Nephron progenitor cell (in vitro differentiated cells): ENCODE measurements at places on chromosomes 6 and 20.

DNA sequence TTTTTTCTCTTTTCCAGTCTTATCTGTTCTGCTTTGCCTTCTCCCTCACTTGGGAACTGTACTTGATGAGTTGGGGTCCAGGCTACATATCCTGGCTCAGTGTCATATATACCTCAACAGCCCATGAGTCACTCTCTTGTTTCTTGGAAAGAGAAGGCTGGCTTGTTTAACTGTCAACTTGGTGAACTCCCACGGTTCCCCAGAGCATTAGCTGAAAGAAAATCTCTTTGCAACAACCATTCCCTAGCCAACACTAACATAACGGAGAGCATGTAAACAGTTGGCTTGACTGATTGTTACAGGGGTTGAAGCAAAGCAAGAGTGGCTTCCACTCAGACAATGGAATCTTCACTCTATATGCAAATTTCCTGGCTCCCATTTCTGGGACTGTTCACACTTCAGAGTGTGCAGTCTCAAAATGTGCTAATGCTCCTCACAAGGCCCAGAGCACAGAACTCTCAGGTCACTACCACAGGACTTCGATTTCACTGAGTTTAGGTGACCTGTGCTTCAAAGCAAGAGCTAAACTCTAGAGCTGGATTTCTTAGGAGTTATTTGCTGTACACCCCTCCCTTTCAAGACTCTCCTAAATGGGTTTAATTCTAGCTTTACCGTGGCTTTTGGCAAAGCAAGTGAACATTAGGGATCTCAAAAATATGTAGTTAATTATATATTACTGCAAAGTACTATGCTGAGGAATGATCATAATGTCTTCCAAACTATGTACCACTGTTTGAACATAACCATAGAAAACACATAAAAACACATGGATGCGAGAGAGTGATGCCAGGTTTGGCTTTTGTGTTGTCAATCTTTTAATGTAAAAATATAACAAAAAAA is 609.8 kb downstream of the RFPL4B start:
- DNase-seq = peak; percentile 10

GRCh38 chr6:53630533-53631226 is 34.9 kb downstream of the KLHL31 start:
- no peak for DNase-seq

DNA sequence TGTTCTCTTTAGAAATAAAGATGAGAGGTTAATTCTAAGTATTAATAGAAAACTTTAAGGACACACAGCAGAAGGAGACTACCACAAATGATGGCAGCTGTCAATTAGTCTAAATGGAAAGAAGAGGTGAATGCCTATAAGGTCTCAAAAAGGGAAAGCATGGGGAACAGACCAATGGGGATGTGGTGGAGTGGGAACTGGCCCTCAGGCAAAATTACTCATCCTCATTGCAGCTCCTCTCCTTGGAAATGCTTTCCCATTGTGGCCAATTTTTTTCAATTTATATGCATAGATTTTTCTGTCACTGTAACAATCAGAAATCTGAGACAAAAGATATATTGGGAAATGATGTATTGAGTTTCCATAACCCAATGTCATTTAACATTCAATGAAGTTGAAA is 222.9 kb upstream of the DEFB112 start:
- no peak for DNase-seq

DNA sequence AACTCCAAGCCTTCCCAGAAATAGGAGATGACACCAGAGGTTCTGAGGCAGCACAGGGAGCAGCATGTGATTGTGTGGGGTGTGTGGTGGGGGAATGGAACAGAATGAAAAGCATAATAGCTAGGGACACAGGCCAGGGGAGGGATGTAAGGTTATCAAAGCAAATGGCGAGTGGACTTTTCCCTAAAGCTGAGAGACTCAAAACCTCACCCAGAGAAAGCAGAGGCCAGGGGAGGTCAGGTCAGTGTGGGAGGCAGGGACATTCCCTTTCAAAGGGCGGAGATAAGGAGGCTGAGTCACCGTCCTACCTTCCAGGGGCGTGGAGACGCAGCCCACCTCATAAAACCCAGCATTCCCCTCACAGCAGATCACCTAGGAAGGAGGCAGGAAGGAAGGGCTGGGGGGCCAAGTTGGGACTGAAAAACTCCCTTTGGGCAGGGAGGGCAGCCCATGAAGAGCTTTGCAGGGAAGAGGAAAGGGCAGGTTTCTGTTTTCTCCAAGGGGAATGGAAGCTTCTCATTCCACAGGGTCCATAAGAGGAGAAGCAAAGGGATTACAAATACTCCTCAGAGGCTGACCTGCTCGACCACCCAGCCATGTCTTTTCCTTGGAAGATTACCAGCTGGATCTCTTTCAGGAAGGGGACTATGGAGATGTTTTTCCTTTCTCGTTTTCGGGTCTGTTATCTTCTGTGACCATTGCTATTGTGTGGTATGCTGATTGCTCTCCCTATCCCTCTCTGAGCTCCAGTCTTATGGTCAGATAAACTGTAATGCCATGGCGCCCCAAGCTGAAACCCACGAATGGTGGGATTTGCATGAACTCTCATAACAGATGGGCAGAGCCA is 9.6 kb upstream of the LY6G5C start:
- no peak for DNase-seq

GRCh38 chr6:139982195-139982594 is 607.7 kb upstream of the CITED2 start:
- no peak for DNase-seq

GRCh38 chr6:45812922-45813321 is 202.7 kb downstream of the CLIC5 start:
- DNase-seq = no peak

DNA sequence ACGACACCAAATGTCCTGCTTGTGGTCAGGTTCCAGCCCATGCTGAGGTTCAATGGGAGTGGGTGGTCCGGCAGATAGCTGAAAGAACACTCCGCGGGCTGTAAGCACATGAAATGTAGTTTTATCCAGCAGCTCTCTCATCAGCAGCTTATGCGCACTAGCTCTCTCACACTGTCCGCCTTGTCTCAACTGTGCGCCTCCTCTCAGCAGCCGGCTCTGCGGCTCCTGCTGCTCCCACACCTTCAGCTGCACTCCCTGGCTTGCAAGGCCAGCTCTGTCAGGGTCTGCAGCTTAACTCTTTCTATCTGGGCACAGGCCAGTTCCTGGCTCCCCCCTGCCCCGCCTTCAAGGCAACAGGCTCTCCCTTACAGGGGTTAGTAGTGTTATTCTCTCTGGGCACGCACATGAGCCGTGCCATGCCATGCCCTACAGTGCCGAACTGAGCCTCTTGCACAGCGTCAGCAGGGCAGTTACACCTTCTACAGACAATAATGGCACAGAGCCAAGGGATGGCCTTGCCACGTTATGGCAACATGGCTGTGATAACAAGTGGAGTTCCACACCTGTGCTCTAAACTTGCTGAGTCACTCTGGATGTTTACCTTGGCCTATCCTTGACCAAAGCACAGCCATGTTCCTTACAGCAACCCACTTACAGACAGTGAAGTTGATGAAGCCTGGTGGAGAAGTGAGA is 84.0 kb upstream of the LRFN2 start:
- DNase-seq = no peak

GRCh38 chr6:169452117-169452868 is 198.6 kb upstream of the THBS2 start:
- no peak for DNase-seq

DNA sequence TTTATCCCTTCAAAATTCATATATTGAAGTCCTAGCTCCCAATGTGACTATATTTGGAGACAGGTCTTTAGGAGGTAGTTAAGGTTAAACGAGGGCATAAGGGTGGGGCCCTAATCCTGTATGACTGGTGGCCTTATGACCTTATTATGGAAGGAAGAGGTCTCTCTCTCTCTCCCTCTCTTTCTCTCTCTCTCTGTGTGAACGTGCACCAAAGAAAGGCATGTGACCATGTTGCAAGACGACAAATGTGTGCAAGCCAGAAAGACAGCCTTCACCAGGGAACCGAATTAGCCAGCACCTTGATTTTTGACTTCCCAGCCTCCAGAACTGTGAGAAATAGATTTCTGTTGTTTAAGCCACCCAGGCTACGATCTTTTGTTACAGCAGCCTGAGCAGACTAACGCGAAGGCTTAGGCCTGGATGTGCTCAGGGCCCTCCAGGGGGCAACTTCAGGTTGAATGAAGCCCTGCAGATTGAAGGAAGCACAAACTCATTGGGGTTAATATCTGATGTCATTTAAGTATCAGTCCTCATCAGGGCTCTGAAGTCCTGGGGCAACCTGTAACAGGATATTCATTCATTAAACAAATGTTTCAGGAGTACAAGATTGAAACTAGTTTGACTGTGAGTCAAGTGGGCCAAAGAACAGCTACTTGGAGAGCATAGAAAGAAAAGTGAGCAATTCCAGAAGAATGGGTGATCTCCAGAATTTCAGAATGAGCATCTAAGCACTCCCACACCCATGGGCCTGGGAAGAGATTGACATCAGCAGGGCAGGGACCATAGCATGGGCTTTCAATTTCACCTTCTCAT is 157.4 kb upstream of the TNFAIP3 start:
- DNase-seq = no peak

GRCh38 chr6:56963793-56964192 is 8.9 kb downstream of the BEND6 start:
- no peak for DNase-seq

GRCh38 chr6:53044071-53044470 is 21.1 kb upstream of the FBXO9 start:
- peak; percentile 21 for DNase-seq

- DNase-seq = no peak
Observed at GRCh38 chr6:30887901-30888815, 3.8 kb downstream of the DDR1 start.

DNA sequence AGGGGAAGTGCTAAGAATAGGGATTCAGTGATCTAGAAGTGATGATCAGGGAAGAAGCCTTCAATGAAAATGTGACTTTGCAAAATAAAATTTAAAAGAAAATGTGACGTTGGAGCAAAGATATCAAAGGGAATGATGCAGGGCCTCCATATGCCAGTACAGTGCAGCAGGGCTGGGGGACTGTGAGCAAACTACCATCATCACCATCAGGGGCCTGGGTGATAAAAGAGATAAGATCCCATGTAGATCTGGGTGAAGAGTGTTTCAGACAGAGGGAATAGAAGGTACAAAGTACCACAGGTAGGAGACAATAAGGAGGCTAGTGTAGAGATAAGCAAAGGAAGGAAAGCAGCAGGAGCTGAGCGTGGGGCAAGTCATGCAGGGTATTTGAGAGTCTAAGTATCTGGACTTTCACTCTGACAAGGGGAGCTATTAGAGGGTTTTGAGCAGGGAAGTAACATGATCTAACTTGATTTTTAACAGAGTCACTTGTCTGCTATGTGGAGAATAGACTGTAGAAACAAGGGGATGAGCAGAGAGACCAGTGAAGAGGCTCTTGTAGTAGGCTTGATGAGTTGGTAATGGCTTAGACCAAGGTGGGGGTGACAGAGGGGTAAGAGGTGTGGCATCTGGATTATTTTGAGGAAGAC is 295.6 kb downstream of the ZFAND3 start:
- DNase-seq = no peak

DNA sequence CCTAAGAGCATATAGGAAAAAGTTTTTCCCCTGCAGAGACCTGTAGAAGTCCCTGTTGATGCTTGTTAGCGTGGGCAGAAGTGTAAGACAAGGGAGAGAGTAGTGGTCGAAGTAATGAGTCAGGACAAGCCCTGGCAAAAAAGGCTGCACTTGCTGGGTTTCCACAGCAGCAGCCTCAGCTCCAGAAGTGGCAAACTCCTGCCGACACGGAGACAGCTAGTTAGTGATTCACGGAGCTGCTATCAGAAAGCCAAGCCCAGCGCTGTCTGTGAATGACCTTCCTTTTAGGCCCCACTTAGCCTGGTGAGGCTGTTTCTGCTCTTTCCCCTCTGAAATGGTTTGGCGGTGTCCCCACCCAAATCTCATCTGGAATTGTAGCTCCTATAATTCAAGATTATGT is 109.1 kb downstream of the FAM50B start:
- no peak for DNase-seq

- no peak for DNase-seq
Observed at GRCh38 chr6:44631968-44632367, 244.5 kb downstream of the CDC5L start.
